Colonic mucosa (tissue), 4 donors: ENCODE measurements at places on chromosomes 1 and 21.

DNA sequence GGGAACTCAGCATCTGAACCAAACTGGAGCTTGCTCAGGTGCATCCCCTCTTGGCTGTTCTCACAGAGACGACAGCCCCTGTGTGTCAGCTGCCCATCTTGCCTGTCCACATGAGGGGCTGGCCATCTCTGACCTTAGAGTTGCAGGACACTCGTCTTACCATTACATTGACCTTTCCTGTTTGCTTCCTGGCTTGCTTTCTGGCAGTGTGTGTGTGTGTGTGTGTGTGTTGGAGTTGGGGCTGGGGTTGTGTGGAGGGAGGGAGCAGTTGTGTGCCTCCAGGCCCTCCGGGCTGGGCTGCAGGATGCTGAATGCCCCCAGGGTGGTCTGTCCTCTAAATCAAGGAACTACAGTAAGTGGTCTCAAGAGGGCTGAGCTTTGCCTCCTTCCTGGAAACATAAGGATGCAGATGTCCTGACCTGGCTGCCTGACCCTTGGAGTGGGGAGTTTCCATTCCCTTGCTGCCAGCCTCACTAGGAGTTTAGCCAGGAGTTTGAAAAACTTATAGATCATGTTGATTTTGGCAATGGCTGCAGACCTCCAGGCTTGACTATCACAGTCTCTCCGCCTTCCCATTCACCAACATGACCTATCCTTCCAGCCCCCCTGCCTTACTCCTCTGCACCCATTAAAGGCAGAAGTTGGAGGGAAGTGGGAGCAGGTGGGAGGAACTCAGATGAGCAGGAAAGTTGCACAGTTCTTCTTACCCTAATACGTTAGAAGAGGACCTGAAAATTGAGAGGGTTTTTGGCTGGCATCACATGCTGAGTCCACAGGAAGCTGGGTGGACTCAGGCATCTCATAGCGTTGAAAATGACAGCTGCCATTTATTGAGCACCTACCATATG lies 19.0 kb downstream of the RASSF5 start:
- DNase-seq: no peak

DNA sequence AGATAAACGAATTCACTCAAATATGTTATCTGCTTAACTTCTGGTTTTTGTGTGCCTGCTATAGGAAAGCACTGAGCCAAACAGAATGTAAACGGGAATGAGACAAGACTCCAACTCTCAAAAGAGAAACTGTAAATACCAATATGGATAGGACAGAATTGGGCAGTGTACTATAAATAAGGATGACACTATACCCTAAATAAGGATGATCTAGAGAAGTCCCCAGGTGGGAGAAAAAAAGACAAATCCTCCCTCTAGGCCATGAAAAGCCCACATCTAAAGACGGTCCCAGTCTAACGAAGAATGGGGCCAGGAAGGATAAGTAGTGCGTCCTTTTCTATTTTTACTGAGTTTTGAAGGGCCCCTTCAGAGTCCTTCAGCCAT lies 1.5 kb upstream of the GABPB2 start:
- no peak for DNase-seq

DNA sequence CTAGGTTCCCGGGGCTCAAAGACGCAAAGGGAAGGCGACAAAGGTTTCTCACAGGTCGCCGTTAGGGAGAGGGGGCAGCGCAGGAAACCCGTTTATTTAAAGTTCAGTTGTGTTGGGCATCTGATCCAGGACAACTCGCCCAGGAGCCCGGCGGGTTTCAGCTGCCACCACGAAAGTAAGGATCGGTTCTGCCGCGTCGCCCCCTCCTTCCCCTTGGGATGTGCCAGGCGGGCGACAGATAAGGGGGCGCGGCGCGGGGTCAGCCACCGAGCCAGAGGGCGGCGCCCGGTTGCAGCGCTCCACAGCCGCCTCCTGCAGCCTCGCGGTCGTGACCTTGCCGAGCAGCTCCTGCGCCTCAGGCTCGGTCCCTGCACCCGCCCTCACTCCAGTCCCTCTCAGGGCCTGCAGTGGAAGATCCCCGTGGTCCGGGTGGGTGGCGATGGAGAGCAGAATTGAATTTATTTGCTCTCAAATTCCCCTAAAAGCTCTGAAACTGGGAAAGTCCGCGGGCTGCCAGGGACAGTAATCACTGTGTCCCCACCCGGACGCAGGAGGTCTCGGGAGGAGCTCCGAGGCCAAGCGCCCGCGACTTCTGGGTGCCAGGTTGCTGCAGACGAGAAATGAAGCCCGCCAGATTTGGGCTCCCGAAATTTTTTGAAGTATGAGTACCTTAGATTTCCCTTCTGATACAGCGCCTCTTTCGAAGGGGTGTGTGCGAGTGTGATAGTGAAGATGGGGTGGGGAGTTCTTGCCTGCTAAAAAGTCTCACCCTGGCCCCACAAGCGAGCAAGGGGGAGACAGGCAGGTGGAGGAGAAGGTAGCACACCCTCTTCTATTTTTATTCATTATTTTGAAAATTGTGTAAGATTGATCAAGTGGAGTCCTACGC lies 28.4 kb upstream of the NFIA start:
- DNase-seq: peak; percentile 61

GRCh38 chr1:37250371-37250770 lies 216.1 kb upstream of the GRIK3 start:
- DNase-seq: no peak

DNA sequence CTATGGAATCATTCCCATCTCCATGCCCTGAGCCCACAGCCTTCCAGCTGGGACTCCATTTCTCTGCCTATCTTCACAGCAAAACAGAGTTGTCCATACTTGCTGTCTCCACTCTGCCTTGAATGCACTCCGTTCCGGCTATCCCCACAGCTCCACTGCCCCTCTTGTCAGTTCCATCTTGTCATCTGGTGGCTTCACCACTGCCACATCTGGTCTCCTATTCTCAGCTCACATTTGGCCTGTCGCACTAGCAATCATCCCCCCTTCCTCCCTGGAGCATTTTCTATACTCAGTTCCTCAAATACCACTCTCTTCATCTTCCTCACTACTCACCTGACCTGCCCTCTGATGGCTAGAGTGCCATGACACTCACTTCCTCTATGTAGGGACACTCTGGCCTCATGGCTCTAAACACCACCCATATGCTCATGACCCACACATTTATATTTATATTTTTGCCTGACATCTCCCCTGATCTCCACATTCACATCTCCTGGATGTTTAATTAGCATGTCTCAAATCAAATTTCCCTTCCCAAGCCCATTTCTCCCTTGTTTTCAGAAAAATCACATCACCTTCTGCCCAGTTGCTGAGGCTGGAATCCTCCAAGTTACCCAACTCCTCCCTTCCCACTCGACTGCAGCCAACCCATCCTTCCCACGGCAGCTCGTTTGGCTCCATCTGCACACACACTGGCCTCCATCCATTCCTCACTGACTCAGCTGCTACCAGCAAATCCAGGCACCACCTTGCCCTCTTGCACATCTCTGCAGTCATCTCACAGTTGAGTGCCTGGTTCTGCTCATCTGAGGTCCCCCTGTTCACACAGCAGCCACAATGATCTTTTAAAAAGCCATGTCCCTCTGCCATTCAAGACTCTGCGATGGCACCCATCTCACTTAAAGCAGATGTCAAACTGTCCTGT lies 6.1 kb downstream of the ZNF692 start:
- no peak for DNase-seq

GRCh38 chr1:113140588-113141446 lies 67.8 kb downstream of the LRIG2 start:
- DNase-seq: peak; percentile 73

- DNase-seq: no peak
Observed at GRCh38 chr1:3772715-3773571, at the start of gene SMIM1. Gene SMIM1, plus strand, starts transcription at chr1:3772749. Its CDS starts 2,625 bp downstream, at chr1:3775374.

DNA sequence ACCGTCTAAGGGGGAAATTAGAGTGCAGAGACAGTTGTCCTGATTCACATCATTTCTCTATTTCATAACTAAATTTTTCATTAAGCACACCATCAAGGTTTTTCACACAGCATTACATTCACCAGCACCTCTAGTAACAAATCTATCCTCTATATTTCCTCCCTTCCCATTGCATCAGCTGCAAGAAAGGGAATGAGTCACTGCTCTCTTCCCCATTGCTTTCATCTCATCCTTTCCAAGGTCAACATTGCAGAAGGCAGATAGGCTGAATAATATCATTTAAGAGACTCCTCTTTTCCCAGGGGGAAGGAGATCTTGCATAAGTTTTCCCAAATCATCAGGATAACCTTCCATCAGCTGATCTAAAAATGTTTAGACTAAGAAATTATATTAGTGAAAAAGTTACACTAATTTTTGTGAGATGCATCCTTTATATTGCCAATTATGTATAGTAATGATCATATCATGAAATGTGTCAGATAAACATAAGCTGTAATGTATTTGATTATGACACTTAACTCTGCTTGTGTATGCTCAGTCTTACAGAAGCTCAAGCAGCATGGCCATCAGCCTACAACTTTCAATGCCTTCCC lies 4.3 kb downstream of the INTS7 start:
- no peak for DNase-seq

- DNase-seq: no peak
Observed at GRCh38 chr1:108570128-108570527, 10.2 kb downstream of the EEIG2 start.

- DNase-seq: peak; percentile 35
Observed at GRCh38 chr1:39928809-39929587, 25.9 kb upstream of the MFSD2A start.

- no peak for DNase-seq
Observed at GRCh38 chr1:39563669-39564068, 12.9 kb downstream of the PABPC4 start.

DNA sequence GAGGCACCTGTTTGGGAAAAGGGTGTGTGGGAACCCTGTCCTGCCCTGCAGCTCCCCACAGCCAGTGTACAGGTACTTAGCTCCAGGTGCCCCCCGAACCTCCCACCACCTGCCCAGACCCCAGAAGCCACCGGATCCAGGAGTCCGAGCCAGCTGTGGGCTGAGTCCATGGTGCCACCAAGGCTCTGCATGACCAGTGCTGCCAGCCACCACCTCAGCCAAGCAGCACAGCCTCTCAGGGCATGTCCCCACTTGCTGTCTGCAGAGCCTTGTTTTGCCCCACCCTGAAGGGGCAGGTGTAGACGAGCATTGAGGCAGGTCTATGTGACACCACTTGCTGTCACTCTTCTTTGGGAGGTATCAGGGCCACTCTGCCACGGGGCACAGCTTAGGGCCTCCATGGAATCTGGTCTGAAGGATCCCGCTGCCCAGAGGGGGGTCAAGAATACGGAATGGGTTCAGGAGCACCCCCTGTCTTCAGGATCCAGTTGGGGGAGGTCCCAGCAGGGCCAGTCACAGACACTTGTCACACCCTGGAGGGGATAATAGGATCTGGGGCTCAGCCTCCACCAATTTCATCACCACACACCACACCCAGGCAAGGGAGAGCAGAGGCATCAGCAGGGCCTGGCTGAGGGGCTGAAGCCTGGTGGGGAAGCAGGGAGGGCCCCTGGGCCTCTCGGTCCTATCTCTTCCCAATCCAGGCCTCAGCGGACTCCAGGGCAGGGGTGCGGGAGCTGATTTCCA lies 27.7 kb downstream of the ARHGEF19 start:
- no peak for DNase-seq

DNA sequence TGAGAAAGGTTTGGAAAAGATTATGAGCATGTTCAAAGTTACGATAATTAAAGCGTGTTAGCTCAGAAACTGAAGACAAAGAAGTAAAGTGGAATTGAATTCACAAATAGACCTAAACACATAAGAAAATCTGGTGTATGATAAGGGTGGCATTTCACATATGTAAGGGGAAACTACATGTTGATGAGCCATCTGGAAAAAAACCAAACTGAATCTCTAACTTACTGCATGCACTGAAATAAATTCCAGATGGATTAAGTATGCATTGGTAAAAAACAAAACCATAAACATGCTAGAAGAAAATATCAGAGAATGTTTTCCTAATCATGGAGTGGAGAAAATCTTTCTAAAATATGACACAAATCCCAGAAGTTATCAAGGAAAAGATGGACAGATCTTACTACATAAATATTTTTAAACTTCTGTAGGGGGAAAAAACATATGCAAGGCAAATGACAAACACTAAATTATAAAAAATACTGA lies 34.0 kb upstream of the CTPS1 start:
- no peak for DNase-seq

GRCh38 chr1:52238887-52239707 lies 97.2 kb downstream of the ZFYVE9 start:
- no peak for DNase-seq

DNA sequence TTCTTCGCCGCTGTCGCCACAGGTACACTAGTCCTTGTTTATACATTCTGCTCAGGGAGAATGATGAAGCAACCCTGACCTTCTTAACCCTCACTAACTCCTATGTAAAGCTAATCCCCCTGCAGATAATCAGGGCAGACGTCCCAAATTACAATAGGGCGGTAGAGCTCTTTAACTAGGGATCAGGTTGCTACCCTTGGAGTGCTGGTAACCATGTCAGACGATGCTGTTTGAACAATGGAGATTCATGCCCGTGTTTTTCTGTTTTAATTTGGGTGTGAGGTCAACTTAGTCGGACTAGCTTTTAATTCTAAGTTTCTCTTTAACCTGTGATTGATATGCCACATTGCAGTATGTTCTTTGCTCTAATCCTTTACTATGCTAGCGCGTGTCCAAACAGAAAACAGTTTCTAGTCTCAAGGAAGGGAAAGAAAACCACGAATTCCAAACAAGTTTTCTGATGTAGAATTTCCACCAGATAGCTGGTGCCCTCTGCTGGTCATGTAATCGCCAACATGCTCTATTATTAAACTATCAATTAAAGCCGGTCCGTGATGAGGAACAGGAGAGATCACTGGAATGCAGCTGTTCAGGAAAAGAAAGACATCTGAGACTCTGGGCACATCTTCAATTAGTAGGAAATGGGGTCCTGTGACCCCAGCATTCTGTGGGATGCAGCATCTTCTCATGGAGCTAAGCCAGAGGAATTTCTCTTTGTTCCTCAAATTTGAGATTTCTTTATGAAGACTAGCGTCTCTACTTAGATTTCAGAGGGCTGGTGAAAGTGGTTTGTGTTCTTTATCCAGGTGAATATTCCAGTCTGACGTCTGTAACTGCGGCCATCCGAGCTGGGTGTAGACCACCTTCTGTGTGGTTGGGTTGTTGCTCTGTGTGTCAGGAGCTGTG lies 18.3 kb upstream of the VAMP3 start:
- DNase-seq: peak; percentile 65

DNA sequence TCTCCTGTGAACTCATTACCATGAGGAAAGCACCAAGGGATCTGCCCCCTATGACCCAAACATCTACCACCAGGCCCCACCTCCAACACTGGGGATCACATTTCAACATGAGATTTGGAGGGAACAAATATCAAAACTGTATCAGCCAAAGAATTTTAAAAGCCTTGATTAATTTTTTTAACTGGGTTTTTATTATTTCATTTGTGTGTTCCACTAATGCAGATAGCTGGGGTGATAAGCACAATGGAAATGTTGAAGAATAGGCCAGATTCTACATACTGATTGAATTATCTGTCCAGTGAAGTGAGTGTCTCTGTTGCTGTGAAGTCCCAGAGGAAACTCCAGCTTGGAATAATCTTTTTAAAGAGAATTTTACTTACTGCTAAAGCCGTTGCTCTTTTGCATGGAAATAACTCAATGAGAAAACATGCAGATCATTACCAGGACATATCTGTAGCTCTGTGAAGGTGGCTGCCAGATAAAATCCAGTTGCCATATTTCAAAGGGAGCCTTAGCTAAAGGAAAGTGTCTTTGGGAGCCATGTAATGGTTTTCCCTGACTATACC lies 44.4 kb upstream of the DHCR24 start:
- DNase-seq: no peak

- peak; percentile 49 for DNase-seq
Observed at GRCh38 chr1:151898519-151898991, 10.8 kb downstream of the THEM4 start.

- DNase-seq: no peak
Observed at GRCh38 chr1:77824079-77824478, 44.6 kb downstream of the MIGA1 start.

- DNase-seq: no peak
Observed at GRCh38 chr1:56327195-56327594, 252.2 kb downstream of the PLPP3 start.

- DNase-seq: no peak
Observed at GRCh38 chr1:245226203-245226499, 71.4 kb downstream of the KIF26B start.
